ENCODE measurements at places on chromosomes 16 and 17.

- peak; percentile 56 for DNase-seq
These were observed 36.4 kb downstream of the SLC7A5 start for GRCh38 chr16:87832741-87833502.

GRCh38 chr16:85479972-85480726, 133.0 kb upstream of the GSE1 start:
- DNase-seq: peak; percentile 42

DNA sequence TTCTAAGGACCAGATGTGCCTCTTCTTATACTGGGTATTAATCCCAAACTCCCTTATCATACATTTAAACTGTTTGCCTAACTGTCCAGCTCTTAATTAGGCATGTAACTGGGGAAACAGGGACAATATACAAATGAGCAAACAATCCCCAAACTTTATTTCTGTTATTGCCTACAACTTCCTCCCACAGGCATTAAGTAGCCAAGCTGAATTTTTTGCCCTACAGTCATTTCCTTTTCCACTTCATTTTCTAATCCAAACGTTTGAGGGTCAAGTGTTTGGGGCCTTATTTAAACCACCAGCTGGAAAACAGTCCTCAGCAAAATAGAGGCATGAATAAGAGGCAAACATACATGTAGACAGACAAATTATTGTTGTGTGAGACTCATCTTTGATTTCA, 77.4 kb upstream of the CCL2 start:
- DNase-seq: no peak

DNA sequence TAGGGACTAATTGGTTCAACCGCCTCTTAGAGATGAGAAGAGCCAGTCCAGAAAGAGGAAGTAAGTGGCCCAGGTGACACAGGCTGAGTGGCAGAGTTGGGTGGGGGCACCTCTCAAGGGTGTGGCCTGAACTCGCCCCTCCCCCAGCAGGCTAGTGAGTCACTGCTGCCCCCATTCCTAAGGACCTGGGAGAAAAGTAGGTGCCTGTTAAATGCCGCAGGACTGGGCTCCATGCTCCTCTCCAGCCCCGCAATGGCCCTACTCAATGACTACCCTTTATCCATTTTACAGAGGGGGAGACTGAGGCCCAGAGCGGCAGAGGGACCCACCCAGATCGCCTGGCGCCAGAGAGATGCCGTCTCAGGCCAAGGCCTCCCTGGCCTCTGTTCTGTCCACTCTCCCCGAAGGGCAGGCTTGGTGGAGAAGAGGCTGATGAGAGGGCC, 8.1 kb downstream of the TMEM235 start:
- DNase-seq: no peak

DNA sequence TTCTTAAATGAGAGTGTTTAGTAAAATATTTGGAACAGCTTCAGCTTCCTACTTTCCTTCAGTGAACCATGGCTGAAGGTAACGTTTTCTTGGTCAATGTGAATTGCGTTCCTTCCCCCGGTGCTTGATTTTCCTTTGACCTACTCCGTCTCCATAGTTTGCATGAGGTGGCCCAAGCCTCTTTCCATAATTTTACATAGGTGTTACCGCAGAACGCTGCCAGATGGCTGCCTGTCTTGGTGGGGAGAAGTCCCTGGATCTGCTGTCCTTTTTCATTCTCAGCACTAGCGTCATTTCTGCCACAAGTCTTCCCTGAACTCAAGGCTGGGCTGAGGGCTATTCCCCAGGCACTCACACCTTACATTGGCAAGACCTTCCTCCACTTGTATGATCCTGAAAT, 178.4 kb downstream of the PRKCA start:
- DNase-seq: no peak

DNA sequence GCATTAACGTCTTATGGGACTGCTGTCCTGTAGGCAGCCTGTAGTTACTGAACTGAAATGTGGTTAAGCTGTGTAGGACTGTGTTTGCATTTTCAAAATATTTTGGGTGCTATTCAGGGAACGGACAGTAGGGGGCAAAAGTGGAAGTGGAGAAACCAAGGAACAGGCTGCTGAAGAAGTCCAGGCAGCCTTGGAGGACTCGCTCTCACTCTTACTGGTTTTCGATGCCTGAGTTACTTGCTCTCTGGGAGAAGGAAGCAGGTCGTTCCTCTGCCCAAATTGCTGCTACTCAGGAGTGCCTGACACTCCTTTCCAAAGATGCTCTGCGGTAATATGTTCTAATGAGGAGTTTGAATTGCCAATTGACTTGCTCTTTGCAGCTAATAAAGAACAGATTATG, 64.5 kb upstream of the RBFOX1 start:
- no peak for DNase-seq

Data from CD4-positive, alpha-beta T cell treated with Interleukin-4 for 1 hour (primary cell).